ENCODE measurements at places on chromosomes 2 and 18.

DNA sequence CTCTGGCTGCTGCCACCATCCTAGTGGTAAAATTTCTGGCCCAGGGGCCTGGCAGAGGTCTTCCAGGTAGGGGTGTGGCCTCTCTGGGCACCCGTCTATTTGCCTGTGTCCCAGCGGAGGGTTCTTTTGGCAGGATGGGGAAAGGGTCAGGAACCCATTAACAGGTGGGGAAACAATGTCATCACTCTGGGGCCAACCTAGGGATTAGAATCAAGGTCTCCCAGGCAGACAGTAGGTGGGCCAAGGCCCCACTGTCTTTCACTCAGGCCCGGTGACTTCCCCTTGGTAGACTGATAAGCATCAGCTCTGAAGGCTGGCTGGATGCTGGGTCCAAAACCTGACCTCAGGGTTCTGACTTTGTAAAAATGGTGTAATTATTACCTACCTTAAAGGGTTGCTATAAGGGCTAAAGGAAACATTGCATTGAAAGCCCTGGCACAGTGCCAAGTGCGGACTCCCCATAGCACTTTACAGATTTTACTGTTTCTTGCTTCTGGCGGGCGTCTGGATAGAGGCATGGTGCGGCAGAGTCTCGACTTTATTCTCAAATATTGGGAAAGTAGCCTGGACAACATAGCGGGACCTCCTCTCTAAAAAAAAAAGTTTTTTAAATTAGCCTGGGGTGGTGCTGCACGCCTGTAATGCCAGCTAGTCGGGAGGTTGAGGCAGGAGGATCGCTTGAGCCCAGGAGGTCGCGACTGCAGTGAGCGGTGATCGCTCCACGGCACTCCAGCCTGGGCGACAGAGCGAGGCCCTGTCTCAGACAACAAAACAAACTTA lies 2.2 kb downstream of the LBX2 start:
- DNase-seq, result peak; percentile 30

DNA sequence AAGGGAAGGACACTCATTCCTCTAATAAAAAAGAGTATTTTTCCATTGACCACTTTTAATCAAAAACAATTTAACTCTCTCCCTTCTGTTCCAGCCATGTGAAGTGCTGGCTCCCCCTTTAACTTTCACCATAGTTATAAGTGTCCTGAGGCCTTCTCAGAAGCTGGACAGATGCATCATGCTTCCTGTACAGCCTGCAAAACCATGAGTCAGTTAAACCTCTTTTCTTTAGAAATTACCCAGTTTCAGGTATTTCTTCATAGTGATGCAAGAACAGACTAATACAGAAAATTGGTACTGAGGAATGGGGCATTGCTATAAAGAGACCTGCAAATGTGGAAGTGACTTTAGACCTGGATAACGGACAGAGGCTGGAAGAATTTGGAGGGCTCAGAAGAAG lies 643.6 kb upstream of the DDX18 start:
- no peak for DNase-seq

GRCh38 chr18:57243624-57244179 lies 96.8 kb downstream of the BOD1L2 start:
- no peak for DNase-seq

GRCh38 chr2:16118611-16119590 lies 178.6 kb downstream of the MYCN start:
- no peak for DNase-seq

Measured in osteoblast (primary cell).